RPMI7951 (cell line): ENCODE measurements at places on chromosomes 6 and 20. TPM values are rescaled to one million over a fixed set of nuclear protein-coding genes. Genes with fewer than 3 reads are reported as not detected.
A peak's percentile ranks its signal among the peaks of the same experiment; 100 is the strongest.

DNA sequence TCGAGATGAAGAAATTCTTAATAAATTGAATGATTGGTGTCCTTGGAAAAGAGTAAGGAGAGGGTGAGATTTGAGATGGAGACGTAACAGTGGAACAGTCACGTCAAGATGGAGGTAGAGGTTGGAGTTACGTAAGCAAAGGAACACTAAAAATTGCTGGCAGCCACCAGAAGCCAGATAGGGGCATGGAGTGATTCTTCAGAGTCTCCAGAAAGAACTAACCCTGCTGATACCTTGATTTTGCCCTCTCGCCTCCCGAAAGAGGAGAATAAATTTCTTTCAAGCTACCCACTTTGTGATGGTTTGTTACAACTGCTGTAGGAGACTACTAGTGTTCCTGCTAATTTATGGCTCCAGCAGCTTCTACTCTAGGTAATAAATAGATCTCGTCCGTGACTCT is 17.6 kb downstream of the CD2AP start:
- DNase-seq: no peak

DNA sequence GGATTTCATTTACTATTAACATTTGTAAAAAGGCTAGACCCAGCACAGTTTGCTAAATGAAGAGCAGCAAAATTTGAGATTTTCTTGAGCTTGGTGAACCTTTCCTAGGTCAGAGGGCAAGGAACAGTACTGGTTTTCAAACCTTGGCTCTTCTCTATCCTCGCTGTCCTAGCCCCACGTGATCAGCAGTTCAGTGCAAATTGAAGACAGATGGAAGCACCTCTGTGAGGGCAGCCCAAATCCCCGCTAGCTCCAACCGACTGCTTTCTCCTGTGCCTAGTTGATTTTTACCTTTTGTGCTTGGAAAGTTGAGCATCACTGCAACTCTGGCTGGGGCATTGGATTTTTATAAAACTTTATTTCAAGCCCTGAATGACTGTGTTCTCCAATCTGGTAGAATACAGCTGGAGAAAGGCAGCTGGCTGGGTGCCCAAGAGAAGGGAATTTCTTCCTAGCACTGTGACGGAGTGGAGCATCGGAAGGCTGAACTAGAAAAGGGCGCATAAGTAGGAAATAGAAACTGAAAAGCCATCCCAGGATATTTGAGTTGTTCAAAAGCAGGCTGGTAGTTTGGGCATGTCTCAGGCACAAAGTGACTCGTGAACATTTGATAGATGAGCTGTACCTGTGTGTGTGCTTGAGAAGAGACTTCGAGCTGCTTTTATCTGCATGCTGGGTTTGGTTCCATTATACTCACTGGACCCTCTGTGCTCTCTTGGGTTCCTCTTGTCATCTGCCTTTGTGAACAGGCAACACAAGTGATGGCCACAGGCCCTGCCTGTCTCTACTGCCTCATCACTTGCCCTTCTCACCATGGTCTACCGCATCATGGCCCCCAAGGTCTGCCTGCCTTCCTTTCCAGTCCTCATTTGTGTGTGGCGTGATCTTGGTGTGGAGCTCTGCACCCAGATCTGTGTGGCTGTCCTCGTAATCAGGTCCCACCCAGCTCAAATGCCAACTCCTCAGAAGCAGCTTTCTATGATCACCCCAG is 2.3 kb downstream of the RNF114 start:
- peak; percentile 82 for DNase-seq

DNA sequence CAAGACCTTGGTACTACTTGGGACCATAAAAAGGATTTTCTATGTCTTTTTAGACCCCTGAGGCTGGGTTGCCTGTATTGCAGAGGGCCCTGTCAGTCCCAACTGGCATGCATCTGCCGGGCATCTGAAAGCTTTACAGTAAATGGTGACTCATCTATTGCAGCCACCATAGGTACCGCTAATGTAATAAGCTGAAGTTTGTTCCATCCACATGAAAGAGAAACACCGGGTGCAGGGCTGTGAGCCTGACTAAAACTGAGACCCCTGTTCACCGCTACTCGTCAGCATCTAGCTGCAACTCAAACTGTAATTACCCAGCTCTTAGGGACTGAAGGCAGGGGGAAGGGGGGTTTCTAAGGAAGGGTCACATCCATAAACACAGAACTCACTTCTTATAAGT is 49.5 kb downstream of the TRERF1 start:
- peak; percentile 73 for DNase-seq

- peak; percentile 26 for DNase-seq
Observed at GRCh38 chr6:19999319-20000191, 162.4 kb downstream of the ID4 start.

DNA sequence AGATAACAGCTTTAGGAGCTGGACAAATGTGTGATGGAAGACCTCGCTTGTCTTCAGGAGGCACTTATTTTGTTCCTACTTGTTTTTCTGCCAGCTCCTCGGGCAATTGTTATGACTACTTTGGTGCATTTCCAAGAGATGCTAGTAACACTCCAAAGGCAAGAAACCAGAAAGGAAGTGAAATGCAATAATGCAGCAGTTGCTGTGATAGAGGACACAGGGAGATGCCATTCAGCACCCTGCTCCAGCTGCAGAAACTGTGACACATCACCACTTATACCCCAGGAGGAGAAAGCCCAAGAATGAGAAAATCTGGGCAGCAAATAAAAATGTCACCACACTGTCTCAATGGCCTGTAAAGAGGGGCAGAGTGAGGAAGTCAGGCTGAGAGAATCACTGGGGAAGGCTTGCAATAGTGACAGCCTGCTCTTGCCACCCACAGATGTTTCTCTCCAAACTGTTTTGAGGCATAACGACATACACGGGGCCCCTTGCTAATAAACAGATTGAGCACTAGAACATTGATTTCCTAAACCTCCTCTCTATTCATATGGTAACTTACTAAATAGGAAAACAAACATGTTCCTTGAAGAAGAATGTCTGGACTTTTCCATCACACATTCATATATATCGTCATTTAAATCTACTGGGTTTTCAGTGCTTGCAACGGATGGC is 231.0 kb upstream of the PRND start:
- DNase-seq: peak; percentile 95

Gene SEMG1
- not detected in 2 replicates for total RNA-seq

Gene ELOVL4
- 1.7 TPM in 2 replicates for total RNA-seq

DNA sequence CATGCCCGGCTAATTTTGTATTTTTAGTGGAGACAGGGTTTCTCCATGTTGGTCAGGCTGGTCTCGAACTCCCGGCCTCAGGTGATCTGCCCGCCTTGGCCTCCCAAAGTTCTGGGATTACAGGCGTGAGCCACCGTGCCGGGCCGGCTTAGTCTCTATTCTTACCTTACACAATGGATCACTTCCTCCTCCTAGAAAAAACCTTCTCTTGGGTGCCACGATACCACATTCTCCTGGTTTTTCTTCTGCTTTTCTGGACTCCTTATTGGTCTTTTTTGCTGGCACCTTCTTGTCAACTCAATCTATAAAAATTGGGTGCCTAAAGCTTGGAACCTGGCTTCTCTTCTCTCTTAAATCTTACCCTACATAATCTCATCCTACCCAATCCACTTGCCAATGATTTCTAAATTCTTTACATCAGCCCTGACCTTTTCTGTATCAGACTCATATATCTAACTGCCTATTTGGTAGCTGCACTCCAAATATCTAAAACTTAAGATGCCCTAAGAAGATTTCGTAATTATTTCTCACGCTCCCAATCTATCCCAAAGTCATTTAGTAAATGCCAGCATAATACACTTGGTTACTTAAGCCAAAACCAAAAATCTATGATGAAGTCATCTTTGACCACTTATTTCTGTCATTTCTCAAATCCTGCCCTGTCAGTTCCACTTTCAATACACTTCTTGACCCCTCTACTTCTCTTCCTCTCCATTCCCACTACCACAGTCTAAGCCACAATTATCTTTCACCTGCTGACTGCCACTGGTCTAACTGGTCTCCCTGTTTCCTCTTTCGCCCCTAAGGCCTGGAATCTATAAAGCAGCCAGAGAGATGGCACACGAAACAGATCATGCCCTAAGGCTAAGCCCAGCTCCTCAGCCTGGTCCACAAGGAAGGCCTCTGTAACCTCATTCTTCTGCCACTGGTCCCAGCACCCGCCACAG is 43.2 kb downstream of the ELMO2 start:
- DNase-seq: no peak

GRCh38 chr6:110596354-110596753 is 119.9 kb upstream of the SLC22A16 start:
- DNase-seq: no peak

GRCh38 chr6:67633058-67633457 is 1002.0 kb upstream of the ADGRB3 start:
- DNase-seq: no peak

- peak; percentile 56 for DNase-seq
Observed at GRCh38 chr6:21137700-21138335, 455.7 kb upstream of the SOX4 start.

DNA sequence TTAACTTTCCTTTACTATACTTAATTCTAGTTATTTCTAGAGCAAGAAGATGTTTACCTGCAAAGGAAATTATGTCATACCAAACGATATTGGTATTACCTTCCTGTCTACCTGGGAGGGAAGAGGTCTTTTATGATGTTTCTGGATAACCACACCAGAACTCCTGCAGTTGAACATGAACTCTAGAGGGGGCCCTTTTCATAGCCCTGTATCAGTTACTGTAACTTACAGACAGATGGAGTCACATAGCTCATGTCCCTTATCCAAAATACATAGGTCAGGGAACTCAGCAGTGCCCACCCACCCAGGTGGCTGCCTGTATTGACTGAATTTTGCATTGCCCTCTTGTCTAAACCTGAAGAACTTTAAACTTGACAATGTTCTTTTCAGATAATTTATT is 35.1 kb upstream of the MYL9 start:
- DNase-seq: no peak

GRCh38 chr6:138289739-138290138 is 71.4 kb upstream of the PBOV1 start:
- DNase-seq: no peak

Gene WTAP
- 92.3 and 93.5 TPM in 2 replicates for total RNA-seq

Gene CTAGE9
- not detected in 2 replicates for total RNA-seq

DNA sequence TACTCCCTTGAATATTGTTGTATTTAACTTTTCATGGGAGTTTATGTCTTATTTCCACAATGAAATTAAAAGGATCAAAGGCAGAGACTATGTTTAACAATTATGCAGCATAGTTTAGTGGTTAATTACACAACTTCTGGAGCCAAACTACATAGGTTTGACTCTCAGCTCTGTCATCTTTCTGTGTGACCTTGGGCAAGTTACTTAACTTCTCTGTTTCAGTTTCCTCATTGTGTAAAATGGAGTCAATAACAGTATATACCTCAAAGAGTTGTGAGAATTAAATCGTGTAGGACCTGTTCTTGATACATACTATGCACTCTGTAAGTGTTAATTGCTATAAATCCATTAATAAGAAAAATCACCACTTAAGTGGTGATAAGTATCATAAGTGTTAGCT is 48.3 kb downstream of the BTBD9 start:
- DNase-seq: no peak

Gene HCRTR2
- 0.20 and 0.24 TPM in 2 replicates for total RNA-seq

- DNase-seq: no peak
Observed at GRCh38 chr20:14830466-14830865, 493.1 kb upstream of the FLRT3 start.

DNA sequence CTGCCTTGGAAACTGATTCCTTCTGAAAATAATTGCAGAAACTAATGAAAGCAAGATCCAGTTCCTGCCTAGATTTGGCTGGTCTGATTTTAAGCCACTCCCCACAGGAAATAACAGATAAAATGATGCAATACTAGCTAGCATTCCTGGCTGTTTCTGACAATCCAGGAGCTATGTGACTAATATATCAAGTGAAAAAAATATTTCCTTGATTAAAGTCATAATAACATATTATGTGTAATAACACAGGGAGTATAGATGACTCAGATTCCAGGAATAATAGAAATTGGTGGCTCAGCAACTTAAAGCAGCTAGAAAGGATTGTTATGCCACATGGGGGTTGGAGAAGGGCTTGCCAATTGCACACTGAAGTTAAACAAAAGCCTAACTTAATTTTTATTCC is 182.7 kb upstream of the SALL4 start:
- DNase-seq: peak; percentile 87

GRCh38 chr20:14948416-14948815 is 611.0 kb upstream of the FLRT3 start:
- no peak for DNase-seq

DNA sequence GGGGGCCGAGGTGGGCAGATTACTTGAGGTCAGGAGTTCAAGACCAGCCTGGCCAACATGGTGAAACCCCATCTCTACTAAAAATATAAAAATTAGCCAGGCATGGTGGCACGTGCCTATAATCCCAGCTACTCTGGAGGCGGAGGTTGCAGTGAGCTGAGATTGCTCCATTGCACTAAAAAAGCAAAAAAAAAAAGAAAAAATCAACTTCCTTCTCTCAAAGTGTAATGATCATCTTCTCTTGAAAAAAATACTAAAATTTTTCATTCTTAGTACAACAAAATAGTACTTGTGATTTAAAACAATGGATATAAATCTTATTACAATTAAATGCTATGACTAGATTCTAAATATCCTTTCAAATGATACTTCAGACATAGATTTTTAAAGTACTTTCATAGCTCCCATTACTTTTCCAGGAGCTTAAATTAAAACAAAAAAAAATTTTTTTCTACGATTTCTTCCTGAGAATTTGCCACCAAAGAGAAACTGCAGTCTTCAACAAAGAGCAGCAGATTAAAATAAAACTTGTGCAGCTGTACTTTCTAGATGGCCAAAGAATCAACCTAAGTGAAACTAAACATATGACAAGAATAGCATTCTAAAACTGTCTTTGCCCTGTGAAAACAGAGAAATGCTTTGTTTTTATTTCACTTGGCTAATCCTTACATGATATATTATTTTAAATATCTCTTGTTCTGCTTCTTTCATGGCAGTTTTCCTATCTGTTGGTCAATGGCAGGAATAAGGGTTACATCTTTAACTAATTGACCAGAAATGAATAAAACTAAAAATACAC is 75.2 kb downstream of the MAP3K5 start:
- DNase-seq: no peak

Gene HSF2
- 17.3 and 22.5 TPM in 2 replicates for total RNA-seq

Gene UNC93A
- total RNA-seq: not detected in 2 replicates

Gene ULBP2
- 21.8 and 21.9 TPM in 2 replicates for total RNA-seq

Gene MACROD2
- total RNA-seq: 0.20 and 0.24 TPM in 2 replicates

DNA sequence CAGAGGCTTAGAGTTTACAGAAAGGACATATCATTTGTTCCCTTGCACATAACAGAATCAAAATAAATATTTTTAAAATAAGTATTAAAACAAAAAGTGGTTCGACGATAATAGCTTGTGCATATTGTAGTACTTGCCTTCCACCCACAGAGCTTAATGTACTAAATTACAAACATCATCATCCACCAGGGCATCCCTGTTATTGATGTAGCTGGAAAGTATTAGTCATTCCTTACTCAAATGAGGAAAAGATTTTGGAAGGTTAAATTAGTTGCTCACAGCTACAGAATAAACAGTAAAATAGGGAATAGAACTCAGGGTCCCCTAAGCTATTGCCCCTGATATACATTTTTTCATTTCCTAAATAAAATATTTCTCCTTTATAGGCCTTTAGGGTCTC is 150.3 kb downstream of the PTPRK start:
- peak; percentile 64 for DNase-seq

GRCh38 chr20:64151633-64152530 is 12.4 kb upstream of the MYT1 start:
- DNase-seq: peak; percentile 42
